ENCODE measurements at places on chromosomes 5 and 9.

DNA sequence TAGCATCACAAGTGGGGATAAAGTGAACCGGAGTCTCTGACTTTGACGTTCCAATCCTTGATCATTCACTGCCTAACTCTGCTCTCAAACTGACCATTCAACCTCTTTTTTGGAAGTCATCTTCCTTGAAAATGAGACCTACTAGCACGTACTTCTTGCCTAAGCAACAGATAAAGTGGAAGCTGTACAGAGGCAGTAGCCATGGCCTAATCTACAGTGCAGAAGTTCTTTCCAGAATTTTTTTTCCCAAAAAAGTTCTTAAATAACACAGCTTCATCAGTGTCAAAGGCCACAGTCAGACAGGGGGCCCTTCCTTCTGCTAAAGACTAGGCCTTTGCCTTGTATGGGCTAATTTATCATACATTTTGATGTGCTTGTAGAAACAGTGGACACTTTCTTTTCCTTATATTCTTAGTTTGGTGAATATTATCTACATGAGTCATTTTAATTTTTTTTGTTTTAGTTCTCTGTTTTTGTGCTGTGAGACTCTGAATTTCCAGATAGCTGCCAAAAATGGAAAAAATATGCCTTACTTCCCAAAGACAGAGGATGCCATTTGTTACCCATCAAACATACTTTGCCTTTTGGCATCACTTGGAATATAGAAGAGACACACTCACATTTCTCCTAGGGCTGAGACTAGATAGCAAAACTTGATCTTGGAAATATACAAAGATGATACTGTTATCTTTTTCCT lies 96.3 kb upstream of the VCAN start:
- no peak for DNase-seq

DNA sequence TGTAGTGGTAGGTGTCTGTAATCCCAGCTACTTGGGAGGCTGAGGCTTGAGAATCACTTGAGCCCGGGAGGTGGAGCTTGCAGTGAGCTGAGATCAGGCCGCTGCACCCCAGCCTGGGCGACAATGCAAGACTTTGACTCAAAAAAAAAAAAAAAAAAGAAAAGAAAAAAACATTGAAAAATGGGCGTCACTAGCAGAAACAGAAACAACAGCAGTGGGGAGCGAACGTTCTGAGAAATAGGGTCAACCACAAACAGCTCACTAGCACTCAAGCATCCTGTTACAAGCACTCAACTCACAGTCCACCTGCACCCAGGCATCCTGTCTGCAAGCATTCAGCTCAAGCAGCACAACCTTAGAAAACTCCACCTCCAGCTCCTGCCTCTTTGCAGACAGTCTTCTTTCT lies 17.2 kb downstream of the TRIM14 start:
- DNase-seq: peak; percentile 71

- DNase-seq: no peak
Measured at GRCh38 chr5:116842514-116842961, 267.9 kb upstream of the SEMA6A start.

DNA sequence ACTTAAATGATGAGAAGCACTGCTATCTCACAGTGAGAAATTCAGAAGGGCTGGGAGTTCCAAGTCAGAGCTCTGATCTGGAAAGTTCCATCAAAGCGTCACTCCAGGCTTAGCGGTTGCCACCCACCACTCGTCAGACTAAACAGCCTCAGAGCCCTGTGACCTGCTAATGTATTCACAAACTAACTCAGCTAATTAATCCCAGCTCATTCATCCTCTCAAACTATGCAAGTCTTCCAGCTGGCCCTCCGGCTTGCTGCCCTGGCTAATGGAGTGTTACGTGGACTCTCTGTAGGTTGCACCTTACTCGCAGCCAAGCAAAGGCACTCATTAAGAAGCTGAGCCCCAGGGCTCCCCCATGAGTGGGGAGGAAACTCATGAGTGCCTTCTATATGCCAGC lies 82.2 kb upstream of the GABRP start:
- no peak for DNase-seq

DNA sequence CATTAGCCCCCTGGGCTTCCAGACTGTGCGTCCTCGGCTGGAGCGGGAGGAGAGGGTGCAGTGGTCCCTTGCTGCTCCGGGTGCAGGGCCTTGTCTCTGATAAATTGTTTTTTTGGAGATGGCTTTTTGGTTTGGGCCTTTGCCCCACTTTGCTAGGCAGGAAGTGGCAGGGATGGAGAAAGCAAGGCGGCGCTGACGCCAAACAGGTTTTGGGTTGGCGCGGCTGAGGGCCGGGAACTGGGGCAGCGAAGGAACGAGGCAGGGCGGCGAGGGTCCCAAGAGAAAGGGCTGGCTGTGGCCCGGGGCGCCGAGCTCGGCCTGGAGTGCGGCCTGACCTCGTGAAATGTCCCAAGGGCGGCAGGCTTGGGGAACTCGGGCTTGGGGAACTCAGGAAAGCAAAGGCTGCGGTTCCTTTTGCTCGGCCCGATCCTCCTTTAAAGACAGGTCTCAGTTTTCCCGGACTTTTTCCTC lies 4.1 kb downstream of the LHX2 start:
- no peak for DNase-seq

DNA sequence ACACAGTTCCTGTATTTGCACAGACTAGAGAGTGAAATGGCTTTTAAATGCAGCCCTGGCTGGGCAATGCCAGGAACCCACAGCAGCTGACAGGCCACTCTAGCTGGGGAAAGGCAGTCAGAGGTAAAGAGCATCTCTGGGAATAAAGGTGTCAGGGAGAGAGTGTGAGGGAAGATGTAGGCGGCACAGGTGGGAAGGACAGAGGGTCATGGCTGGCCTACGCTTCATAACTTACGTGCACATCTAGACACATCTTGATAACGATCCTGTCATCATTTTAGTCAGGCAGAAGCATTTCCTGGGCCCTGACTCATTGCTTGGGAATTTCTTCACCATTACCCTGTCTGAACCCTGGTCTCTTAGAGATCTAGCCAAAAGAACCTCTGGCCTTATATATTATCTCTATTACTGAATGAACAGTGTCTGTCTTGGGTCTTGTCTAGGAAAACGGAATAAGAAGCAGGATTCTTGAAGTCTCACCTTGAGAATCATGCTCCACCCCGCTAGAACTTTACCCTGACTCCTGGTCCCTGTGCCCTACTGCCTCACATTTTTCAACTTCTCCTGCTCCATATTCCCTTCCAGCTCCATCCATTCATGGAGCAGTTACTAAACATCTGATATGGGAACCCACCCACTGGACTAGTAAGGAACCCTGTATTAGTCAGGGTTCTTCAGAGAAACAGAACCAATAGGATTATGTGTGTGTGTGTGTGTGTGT lies 106.4 kb upstream of the ELL2 start:
- no peak for DNase-seq

DNA sequence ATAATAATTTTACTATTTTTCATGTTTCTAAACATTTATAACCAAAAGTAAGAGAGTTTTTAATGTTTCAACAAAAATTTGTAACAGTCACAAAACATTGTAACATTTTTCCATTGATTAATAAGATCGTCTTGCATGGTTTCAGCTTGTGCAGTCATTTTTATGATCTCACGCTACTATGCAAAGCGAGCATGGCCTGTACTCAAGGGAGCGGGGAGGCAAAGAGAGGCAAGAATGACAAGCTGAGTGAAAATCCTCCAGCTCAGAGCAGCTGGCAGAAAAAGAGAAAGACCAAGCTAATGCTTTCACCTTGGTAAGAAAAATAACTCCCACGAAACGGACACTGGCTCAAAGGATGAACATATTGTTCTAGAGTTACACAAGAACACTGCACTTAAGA lies 90.0 kb upstream of the SV2C start:
- DNase-seq: no peak

DNA sequence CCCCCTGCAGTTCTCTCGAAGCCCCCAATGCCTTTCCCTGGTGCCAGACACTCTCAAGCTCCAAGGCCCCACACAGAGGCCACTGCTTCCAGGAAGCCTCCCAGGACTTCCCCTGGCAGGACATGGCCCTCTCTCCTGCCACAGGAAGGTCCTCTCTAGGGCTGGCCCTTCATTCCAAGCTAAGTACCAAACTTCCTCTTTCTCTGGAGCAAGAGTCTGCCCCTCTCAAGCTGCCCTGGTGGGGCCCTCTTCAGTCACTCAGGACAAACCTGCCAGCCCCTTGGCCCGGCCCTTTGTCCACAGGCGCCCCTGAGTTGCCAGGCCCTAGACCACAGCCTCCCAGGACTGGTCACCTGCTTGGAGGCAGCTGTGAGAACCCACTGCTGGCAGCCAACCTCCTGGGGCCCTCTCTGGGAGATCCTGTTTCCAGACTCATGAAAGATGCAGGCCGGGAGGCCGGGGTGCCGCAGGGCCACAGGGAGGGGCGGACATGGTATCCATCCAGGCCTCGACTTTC lies 6.6 kb downstream of the NINJ1 start:
- DNase-seq: no peak

- DNase-seq: no peak
Measured at GRCh38 chr5:125848751-125849150, 574.5 kb upstream of the GRAMD2B start.

DNA sequence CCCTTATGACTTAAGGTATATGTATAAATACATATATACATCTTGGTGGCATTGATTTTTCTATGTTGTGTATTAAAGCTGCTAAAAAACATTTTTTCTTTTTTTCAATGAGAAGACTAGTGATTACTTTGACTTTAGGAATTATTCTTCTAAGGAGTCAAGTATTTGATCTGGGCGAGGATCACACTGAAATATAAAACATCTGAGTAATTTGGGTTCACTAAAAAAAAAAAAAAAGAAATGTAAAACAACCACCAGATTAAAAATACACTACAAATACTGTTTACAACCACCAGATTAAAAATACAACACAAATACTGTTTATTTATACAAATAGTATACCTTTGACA lies 9.0 kb downstream of the UBAP1 start:
- no peak for DNase-seq

GRCh38 chr5:124285071-124285470 lies 461.4 kb downstream of the ZNF608 start:
- DNase-seq: no peak

- DNase-seq: no peak
Measured at GRCh38 chr5:169944922-169945680, 35.2 kb downstream of the INSYN2B start.

- no peak for DNase-seq
Measured at GRCh38 chr5:111478266-111478665, 34.1 kb downstream of the STARD4 start.

GRCh38 chr5:159210210-159210661 lies 883 bp upstream of the RNF145 start:
- DNase-seq: no peak

GRCh38 chr5:164504141-164504772 lies 998.8 kb downstream of the MAT2B start:
- DNase-seq: no peak

DNA sequence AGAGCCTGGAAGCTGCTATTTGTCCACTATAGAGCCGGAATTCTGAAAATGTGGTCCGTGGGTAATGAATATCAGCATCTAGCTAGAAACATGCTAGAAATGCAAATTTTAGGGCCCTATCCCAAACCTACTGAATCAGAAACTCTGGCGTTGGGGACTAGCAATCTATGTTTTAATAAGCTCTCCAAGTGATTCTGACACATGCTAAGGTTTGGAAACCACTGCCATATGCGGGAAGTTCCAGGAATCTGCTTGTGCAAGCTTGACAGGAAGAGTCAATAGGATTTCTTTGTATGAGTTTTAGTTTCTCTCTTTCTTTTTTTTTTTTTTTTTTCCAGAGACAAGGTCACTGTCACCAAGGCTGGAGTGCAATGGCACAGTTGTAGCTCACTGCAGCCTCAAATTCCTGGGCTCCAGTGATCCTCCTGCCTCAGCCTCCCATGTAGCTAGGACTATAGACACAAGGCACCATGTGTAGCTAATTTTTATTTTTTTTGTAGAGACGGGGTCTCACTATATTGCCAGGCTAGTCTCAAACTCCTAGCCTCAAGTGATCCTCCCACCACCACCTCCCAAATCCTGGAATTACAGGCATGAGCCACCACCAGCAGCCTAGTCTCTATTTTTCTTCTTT lies 26.4 kb upstream of the CARNMT1 start:
- no peak for DNase-seq

- no peak for DNase-seq
Measured at GRCh38 chr5:138338411-138339090, 485 bp downstream of the FAM53C start.

DNA sequence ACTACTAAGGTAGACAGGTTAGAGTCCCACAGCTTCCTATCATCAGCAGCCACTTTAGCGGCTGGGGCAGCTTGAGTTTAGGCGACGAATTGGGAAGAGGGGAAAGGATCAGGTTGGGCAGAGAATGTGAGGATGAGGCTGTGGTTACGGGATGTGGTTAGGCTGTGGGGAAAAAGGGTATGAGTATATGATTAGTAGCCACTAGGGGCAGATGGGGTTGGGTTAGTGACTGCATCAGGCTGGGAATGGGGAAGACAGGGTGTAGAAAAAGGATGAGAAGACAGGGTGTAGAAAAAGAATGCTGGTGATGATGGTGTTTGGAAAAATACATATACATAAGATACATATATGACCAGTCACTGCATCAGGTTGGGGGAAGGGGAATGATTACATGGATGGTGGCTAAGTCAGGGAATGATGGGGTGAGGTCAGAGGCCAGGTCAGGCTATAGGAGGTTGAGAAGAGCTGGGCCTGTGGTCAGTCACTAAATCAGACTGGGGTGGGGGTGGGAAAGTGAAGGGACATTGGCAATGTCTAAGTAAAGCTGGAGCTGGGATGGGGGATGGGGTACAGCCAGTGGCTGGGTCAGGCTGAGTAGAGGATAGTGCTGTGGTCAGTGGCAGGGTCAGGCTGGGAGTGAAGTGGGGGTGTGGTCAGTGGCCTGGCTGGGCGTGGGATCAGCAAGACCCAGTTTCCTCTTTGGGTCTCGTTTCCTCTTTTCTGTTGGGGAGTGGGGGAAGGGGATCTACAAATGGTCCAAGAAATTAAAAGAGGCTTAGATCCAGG lies 2.1 kb downstream of the TLN1 start:
- DNase-seq: no peak

DNA sequence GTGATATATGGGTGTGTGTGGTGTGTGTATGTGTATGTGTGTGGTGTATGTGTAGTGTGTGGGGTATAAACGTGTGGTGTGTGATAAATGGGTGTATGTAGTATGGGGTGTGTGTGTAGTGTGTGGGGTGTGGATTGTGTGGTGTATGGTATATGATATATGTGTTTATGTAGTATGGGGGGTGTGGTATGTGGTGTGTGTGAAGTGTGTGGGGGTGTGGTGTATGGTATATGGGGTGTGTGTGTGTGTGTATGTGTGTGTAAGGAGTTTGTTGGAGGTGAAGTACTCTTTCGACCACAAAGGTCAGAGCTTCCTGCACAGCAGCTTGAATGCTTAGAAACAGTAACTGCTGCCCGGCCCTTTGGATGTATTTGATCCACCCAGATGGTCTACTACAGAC lies 145.2 kb upstream of the IQGAP2 start:
- no peak for DNase-seq

GRCh38 chr5:74595143-74595925 lies 45.2 kb downstream of the ENC1 start:
- no peak for DNase-seq

All from GM18507 (cell line).